MCF 10A (cell line): ENCODE measurements at places on chromosomes 12 and 14. TPM values are rescaled to one million over a fixed set of nuclear protein-coding genes. Genes with fewer than 3 reads are reported as not detected.

DNA sequence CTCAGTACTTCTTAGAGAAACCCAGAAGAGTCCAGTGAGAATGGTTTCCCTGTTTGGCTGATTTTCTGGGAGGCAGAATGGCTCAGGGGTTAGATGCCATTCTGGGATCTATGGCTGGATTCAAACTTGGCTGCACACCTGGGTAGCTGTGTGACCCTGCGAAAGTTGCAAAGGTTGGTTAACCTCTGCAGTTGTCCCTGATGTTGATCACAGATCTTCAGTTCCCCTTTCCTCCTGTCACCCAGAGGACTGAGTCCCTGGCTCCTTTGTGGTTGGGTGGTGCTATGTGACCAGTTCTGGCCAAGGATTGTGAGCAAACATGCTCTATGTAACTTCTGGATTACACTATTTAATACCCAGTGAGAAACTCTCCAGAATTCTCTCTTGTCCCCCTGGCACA is 418.0 kb downstream of the RGS6 start:
- no peak for DNase-seq

- no peak for DNase-seq
Measured at GRCh38 chr12:47707355-47707754, 1.5 kb upstream of the RPAP3 start.

DNA sequence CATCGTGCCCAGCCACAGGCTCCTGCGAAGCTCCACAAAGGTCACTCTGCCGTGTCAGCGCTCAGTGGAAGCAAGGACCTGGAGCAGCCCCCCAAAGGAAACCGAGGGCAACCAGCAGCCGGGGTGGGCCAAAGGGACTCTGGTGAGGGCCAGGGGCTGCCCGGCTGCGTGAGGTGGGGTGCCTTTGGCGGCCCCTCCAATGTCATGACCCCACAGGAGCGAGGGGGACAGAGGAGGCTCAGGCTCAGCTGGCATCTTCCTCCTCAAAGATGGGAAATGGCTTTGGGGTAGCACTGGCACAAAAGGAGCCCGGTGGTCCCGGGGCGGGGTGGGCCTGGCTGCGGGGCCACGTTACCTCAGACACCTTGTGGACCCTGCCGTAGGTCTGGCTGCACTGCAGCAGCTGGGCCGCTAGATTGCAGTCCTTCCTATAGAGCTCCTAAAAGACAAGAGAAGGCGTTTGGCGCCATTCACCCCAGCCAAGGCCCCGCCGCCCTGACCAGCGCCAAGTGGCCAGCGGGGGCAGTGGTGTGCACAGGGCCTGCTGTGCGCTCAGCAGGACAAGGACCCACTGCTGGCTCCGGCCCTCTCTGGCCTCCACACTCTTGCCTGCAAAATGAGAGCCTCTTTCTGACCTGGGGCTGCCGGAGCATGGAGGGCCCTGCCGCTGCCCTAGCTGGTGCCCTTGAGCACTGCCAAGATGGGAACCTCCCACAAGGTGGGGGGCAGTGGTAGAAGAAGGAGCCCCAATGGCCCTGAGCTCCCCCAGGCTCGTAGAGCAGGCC is 46.9 kb downstream of the BEGAIN start:
- no peak for DNase-seq

Gene SERPINA9
- total RNA-seq = not detected in 2 replicates

DNA sequence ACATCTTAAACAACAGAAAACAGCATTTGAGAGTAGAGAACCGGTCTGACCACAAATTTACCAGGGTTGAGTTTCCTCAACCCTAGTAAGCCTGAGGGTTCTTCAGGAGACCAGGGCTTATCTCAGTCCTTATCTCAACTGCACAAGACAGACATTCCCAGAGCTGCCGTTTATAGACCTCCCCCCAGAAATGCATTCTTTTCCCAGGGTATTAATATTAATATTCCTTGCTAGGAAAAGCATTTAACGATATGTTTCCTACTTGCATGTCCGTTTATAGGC is 12.3 kb downstream of the TMEM117 start:
- no peak for DNase-seq

GRCh38 chr12:84841591-84841990 is 71.0 kb downstream of the SLC6A15 start:
- DNase-seq = no peak

Gene CD27
- not detected in 2 replicates for total RNA-seq
